ENCODE measurements at places on chromosomes 5 and 9.

- DNase-seq, result no peak
Measured at GRCh38 chr9:2688636-2689035, 28.7 kb upstream of the KCNV2 start.

DNA sequence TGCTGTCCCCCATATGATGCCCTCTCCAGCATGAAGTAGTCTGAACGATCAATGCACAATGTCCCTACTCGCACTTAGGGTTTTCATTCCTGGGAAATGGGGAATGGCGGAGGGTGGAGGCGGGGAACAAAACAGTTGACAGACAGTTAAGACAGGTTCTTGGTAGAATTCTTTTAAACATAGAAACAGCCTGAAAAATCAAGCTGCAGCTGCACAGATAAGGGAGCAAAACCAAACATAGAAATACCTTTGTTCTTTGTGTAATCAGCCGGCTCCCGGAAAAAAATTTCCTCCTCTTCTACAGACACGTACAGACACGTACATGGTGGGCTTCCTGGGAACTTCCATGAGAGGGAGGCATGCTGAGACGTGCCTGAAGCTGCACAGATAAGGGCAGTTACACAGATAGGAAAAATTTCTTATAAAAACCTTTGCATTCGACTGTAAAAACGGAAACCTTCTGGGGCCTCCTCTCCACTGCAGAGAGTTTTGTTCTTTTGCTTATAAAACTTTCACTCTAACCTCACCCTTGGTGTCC, 662.4 kb upstream of the PTPRD start:
- DNase-seq, result no peak

DNA sequence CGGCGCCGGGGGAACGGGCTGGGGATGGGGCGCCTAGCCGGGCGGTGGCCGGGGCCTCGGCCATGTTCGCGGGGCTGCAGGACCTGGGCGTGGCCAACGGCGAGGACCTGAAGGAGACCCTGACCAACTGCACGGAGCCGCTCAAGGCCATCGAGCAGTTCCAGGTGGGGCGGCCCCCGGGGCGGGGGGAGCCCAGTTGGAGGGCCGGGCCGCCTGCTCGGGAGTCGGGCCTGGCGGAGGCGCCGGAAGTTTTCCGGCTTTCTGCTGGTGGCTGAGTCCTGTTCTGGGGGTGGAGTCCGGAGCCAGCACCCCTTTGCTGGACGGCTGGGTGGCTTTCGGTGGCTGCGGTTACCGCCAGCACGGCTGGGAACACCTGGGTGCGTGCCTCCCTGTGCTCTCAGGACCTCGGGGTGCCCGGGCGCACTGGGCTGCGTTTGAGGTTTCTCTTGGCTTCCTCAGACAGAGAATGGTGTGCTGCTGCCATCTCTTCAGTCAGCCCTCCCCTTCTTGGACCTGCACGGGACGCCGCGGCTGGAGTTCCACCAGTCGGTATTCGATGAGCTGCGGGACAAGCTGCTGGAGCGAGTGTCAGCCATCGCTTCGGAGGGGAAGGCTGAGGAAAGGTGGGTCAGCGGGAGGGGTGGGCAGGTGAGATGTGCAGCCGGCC, 454 bp downstream of the NELFB start:
- DNase-seq, result no peak

DNA sequence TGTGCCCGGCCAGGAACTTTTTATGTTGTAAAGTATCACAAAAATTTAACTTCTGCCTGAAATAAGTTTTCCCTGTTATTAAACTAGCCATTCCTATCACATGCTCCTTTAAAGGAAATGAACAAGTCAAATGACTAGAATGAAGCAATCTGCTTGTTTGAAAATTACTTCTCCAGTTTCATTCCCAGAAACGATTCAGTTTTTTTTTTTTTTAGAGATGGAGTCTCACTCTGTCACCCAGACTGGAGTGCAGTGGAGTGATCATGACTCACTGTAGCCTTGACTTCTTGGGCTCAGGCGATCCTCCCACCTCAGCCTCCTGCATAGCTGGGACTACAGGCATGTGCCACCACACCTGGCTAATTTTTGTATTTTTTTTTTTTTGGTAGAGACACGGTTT, 13.3 kb upstream of the GNG10 start:
- no peak for DNase-seq

DNA sequence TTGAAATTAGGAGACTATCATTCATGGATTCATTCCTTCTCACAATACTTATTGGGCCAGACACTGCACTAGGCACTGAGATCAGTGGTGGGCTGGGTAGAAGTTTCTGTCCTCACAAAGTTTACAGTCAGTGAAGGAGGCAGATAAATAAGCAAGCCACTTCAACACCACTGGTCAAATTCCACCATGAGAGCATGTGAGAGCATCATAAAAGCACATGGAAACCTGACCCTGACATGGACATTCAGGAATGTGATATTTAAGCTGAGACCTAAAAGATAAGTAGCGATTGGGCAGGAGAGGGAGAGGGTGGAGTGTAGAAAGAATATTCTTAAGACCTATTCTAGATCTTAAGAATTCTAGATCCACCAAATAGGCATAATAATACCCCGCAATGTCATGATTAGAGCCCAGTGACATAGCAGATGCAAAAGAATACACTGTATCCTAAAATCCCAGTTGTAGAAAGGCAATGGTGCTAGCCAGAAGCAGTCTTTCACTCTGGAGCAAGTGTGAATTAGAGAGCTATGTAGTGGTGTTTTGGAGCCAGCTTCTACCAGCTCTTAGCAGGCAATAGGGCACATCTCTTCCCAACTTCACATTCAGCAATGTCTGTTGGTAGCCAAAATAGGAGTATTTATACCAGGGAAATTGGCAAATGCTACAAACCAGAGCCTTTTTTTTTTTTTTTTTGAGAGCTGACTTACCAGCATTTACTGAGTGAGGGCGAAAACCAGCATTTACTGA, 46.4 kb downstream of the SH3RF2 start:
- no peak for DNase-seq

DNA sequence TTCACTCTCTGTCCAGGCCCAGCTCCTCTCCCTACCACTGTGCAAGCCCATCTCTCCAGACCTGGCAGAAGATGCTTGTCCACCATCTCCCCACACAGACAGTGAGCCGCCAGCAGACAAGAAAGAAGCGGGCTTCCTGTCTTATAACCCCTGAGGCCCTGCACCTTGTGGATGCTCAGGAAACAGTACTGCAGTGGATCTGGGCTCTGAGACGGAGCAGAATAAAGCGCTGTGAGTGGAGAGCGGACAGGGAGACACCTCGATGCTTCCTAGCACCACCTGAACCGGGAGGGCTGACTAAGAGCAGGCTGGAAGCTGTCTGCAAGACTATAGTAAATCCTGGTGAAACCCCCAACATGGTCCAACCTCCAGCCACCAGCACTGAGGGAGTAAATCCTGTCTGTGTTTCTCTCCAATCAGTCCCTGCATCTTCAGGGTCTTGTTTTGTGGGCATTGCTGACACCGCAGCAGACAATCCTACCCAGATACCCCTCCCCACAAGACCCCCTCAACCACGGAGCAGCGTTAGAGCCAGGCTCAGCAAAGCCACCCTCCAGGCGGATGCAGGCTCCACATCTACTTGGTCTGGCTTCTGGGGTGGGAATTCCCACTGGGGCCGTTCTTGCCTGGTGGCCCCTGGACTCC, 18.7 kb downstream of the ORM2 start:
- DNase-seq, result no peak

GRCh38 chr9:35552837-35553236, 52.2 kb upstream of the TESK1 start:
- no peak for DNase-seq

- no peak for DNase-seq
Measured at GRCh38 chr9:75167281-75167680, 79.0 kb downstream of the OSTF1 start.

GRCh38 chr9:114243240-114243639, 79.7 kb upstream of the ORM1 start:
- no peak for DNase-seq

GRCh38 chr5:8213701-8214240, 344.8 kb downstream of the MTRR start:
- no peak for DNase-seq

GRCh38 chr9:126829035-126829434, 24.2 kb downstream of the ZBTB43 start:
- no peak for DNase-seq

- no peak for DNase-seq
Measured at GRCh38 chr5:111261610-111262009, 37.4 kb downstream of the CAMK4 start.

GRCh38 chr5:73387601-73388305, 60.8 kb downstream of the FOXD1 start:
- no peak for DNase-seq

- DNase-seq, result no peak
Measured at GRCh38 chr9:115133649-115134048, 15.7 kb upstream of the TNC start.

DNA sequence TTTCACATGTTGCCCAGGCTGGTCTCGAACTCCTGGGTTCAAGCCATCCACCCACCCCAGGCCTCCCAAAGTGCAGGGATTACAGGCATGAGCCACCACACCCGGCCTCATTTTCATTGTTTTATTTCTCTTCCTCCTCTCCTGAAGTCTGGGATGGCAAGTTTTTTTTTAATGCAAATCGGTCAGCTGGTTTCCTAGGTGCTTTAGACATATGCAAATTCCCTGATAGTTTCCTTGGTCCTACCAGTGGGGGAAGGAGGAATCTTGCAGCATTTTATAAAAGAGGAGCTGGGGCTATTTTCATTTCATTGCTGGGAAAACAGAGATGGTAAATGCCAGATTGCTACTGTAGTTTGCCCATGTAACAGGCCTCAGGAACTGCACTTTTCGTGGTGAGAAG, 179.4 kb downstream of the ACTL7B start:
- peak; percentile 31 for DNase-seq

DNA sequence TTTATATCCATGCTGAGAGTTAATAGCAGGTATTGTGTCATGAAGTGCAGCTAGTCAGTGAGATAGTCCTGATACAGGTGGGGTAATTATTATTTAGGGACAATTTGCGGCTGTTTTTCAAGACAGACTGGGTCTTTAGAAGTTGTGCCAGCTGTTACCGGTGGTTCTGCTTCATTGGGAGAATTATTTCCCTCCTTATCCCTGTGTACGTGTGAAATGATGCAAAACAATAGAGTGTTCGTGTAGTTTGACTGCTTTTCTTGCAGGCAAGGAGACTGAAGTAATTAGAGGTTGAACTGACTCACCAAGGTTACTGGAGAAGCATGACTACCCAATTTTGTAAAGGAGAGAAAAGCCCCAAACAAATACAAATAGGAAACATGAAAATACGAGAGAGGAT, 101.7 kb downstream of the ARRDC3 start:
- DNase-seq, result no peak

GRCh38 chr9:134329886-134330285, 3.6 kb downstream of the RXRA start:
- DNase-seq, result no peak

GRCh38 chr9:80233906-80234305, 662.1 kb downstream of the TLE4 start:
- DNase-seq, result no peak

DNA sequence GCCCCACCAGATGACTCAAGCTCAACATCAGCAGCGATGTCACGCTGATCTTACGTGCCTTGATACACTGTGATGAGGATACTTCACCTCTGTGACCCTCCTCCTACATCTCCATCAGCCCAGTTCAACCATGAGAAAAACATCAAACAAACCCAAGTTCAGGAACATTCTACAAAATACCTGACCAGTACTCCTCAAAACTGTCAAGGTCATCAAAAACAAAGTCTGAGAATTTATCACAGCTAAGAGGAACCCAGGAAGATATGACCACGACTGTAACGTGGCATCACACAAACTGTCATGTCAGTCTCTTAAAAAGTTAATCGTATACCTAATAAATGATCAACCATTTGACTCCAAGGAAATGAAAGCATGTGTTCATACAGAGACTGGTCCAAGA, 90.8 kb downstream of the COL23A1 start:
- no peak for DNase-seq

DNA sequence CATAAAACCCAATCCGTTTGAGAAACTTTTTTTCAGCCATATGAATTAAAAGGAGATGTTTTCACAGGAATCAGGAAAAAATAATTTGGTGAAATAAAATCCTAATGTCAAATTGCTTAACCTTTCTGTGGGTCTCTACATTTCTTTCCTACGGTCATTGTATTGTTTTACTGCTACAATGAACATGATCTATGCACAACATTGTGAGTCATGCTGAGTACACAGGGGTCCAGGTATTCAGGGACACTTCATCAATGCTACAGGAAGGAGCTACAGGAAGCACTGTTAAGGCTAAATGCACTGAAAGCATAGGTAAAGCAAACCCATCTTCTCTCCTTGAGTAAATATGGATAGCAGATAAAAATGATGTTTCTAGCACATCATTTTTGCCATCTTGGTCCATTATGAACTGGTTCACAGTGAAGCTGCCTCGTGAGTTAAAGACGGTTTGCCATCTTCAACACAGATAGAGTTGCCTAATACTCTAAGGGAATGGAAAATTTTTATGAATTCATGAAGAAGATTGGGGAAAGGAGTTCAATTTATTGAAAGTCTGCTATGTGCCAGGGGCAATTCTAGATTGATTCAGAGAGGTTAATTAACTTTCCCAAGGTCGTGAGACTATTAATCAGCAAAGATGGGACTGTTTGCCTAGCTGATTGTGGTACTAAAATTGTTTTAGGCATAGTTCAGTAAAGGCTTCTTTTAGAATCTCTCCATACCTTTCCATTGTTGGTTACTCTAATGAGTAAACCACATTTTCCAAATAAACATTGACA, 85.5 kb downstream of the DIRAS2 start:
- no peak for DNase-seq

GRCh38 chr5:125376059-125376641, 629.7 kb upstream of the ZNF608 start:
- no peak for DNase-seq

GRCh38 chr9:136840877-136841645, 1.2 kb upstream of the AJM1 start:
- DNase-seq, result no peak

DNA sequence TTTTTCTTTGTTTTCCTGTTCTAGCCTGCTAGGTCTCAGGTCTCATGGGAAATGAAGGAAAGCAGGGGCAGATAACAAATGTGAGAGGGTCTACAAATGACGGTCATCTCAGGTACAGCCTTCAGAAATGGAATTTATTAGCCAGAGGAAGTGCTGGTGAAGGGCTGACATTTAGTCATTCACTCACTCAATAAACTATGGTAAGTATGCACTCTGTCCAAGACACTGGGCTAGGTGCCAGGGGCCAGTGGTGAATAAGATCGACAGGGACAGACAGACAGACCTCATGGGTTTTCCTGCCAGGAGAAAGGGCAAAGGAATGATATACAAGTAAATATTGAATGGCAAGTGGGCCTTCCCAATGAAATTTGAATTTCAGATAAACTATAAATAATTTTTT, 6.3 kb downstream of the PDE6A start:
- DNase-seq, result no peak

DNA sequence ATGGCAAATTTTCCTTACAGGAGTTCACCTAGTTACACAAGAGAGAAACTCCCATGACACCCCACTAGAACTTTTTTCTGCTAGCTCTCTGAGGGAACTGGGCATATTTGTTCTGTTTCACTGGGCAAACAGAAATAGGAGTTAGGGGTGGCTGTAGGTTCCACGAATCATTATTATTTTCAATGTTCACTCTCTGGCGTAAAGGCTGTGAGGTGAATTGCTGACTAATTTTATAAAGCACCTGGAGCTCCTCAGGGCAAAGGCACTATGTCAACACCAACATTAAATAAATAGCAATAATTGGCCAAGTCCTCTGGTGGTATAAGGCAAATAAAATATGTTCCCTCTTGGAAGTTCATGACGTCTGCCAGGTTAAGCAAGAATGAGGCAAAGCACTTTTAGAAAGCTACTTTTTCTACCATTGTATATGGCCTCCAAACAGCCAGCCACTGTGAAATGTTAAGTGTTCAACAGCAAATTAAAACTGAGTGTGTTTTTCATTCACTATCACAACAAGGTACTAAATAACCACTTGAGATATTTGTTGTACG, 344.6 kb downstream of the PDE4D start:
- no peak for DNase-seq

- no peak for DNase-seq
Measured at GRCh38 chr9:110168486-110168885, 39.5 kb downstream of the C9orf152 start.
